Tibial artery (tissue), 4 donors: ENCODE measurements at places on chromosomes 16 and 17.
A peak's percentile ranks its signal among the peaks of the same experiment; 100 is the strongest.

GRCh38 chr16:31186176-31186575 lies 6.2 kb downstream of the FUS start:
- DNase-seq: no peak

- no peak for DNase-seq
Measured at GRCh38 chr16:68640972-68641371, 4.1 kb upstream of the CDH3 start.

- no peak for DNase-seq
Measured at GRCh38 chr16:14202697-14203096, 131.6 kb downstream of the MRTFB start.

DNA sequence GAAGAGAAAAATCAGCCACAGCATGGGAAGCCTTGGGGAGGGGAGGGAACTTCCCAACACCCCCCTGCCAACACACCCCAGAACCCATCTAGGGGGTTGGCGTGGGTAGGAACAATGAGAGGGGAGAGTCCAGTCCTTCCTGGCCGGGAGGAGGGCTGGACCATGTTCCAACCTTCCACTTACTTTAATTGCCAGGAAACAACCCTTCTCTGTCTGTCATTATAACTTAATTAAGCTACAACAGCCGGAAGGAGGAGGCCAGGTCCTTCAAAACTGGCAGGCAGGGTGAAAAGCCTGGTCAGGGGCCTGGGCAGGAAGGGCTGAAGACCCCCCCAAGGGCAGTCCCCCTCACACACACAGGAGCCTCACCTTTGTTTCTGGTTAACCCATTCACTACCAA lies 447.0 kb downstream of the SOX9 start:
- no peak for DNase-seq

DNA sequence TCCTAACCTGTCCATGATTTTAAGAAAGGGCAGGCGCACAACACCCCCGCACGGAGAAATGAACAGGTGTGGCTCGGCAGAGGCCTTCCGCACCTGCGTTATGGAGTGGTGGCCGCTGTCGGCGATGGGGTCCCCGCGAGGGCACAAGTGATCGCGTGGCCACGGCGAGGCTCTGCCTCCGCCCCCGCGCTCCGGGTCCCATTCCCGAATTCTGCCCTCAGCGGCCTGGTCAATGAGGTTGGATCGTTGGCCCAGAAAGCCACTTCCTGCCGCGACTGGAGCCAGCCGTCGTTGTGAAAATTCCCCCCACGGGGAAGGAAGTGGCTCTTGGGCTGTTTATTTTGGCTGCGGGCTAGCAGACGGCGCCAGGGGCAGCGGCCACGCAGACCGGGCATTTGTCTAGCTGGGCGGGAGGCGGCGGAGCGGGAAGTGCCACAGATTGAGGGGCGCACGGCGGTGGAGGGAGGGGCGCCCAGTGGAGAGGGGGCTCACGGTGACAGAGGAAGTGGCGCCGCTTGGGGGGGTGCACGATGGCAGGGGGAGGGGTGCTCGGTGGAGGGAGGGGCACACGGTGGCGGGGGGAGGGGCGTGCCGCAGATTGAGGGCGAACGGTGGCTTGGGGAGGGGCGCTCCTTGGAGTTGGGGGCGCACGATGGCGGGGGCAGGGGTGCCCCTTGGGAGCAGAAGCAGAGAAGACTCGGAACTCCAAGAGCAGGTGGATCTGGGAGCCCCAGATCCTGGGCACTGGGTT lies 25.0 kb downstream of the MRC2 start:
- DNase-seq: peak; percentile 91

GRCh38 chr16:47058295-47059086 lies 85.0 kb upstream of the DNAJA2 start:
- DNase-seq: peak; percentile 28

- DNase-seq: no peak
Measured at GRCh38 chr17:61757168-61757567, 106.2 kb downstream of the BRIP1 start.

DNA sequence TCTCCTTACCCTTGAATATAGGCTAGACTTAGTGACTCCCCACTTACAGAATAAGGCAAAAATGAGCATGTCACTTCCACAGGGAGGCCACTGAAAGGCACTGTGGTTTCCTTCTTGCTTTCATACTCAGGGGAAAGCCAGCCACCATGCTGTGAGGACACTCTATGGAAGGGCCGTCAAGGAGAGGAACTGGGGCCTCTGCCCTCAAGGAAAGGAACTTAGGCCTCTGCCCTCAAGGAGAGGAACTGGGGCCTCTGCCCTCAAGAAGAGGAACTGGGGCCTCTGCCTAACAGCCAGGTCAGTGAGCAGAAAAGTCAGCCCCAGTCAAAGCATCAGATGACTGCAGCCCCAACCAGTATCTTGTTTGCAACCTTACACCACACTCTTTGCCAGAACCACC lies 30.1 kb downstream of the VPS35 start:
- peak; percentile 51 for DNase-seq
